Activated CD4-positive, alpha-beta T cell treated with anti-CD3 and anti-CD28 coated beads, Interleukin-2, amount 10 ng/mL, durations not matched to agents 7 days and 5 days (primary cell): ENCODE measurements at places on chromosomes 11 and 22.

GRCh38 chr22:43945632-43946383 is 9.4 kb upstream of the SAMM50 start:
- no peaks in the 10 kb centered on the region for H3K4me1 ChIP-seq
- H3K4me3 ChIP-seq = no peak overlapping the region
- H3K27ac ChIP-seq = no peak overlapping the region
- H3K27me3 ChIP-seq = peaks cover 4% of the 10 kb centered on the region

GRCh38 chr11:127656116-127656836 is 655.7 kb upstream of the KIRREL3 start:
- DNase-seq = no peak
- H3K4me1 ChIP-seq = no peaks in the 10 kb centered on the region
- H3K36me3 ChIP-seq = no peaks in the 10 kb centered on the region
- no peak overlapping the region for H3K27ac ChIP-seq
- no peaks in the 10 kb centered on the region for H3K27me3 ChIP-seq

GRCh38 chr11:35412285-35412684 is 7.1 kb downstream of the SLC1A2 start:
- no peak overlapping the region for H3K27ac ChIP-seq
- no peaks in the 10 kb centered on the region for H3K36me3 ChIP-seq
- H3K4me1 ChIP-seq = no peaks in the 10 kb centered on the region
- H3K4me3 ChIP-seq = no peak overlapping the region
- H3K27me3 ChIP-seq = peaks cover 54% of the 10 kb centered on the region

- H3K27me3 ChIP-seq = peaks cover 7% of the 10 kb centered on the region
- H3K4me1 ChIP-seq = peaks cover 9% of the 10 kb centered on the region
- H3K27ac ChIP-seq = peak overlapping the region; percentile 85
- no peaks in the 10 kb centered on the region for H3K36me3 ChIP-seq
- H3K4me3 ChIP-seq = peak overlapping the region; percentile 69
- DNase-seq = peak; percentile 63
Observed at GRCh38 chr22:36977401-36977861, 41.8 kb downstream of the TST start.

- DNase-seq = no peak
- H3K36me3 ChIP-seq = no peaks in the 10 kb centered on the region
- no peaks in the 10 kb centered on the region for H3K27me3 ChIP-seq
- H3K4me1 ChIP-seq = peaks cover 36% of the 10 kb centered on the region
Observed at GRCh38 chr22:37907036-37907954, 1.2 kb downstream of the MICALL1 start.

DNA sequence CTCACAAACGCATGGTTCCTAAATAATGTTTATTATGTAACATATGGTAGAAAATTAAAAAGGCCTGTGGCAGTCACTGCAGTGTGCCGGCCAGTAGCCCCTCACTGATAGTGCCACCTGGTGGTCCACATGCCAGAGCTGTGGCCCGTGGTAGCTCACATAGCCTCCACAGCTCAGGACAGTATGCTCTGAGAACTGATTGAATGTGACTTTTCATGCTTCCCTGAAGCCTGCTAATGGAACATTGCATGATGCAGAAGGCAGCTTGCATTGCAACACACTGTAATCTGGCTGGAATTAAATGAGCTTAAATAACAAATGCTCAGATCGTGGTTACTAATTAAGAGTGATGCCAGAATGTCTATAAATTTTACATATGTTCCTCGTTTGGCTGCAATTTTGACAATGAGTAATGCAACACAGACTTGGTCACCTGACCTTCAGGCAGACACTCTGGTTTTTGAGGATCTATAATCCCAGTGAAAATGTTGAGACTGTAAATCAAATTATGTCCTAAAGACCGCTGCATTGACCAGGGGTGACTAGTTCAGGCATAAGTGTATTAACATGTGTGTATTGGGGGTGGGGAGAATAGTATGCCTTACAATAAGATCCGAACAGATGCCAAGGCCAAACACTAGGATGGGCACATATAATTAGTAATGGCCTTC is 566.4 kb downstream of the METTL15 start:
- H3K4me3 ChIP-seq = no peak overlapping the region
- no peak overlapping the region for H3K27ac ChIP-seq
- DNase-seq = no peak
- no peaks in the 10 kb centered on the region for H3K27me3 ChIP-seq
- H3K36me3 ChIP-seq = no peaks in the 10 kb centered on the region

- H3K27ac ChIP-seq = no peak overlapping the region
- no peaks in the 10 kb centered on the region for H3K36me3 ChIP-seq
- no peaks in the 10 kb centered on the region for H3K27me3 ChIP-seq
- H3K4me1 ChIP-seq = peaks cover 11% of the 10 kb centered on the region
Observed at GRCh38 chr11:122633219-122633829, 22.2 kb upstream of the UBASH3B start.

- no peak overlapping the region for H3K4me3 ChIP-seq
- H3K27me3 ChIP-seq = peaks cover 1% of the 10 kb centered on the region
- no peak for DNase-seq
- H3K27ac ChIP-seq = no peak overlapping the region
Observed at GRCh38 chr22:36577019-36577418, 48.1 kb upstream of the EIF3D start.

- peaks cover 34% of the 10 kb centered on the region for H3K36me3 ChIP-seq
- peaks cover 38% of the 10 kb centered on the region for H3K4me1 ChIP-seq
- H3K27me3 ChIP-seq = no peaks in the 10 kb centered on the region
- no peak overlapping the region for H3K27ac ChIP-seq
Observed at GRCh38 chr11:44600839-44601383, 35.4 kb downstream of the CD82 start.

DNA sequence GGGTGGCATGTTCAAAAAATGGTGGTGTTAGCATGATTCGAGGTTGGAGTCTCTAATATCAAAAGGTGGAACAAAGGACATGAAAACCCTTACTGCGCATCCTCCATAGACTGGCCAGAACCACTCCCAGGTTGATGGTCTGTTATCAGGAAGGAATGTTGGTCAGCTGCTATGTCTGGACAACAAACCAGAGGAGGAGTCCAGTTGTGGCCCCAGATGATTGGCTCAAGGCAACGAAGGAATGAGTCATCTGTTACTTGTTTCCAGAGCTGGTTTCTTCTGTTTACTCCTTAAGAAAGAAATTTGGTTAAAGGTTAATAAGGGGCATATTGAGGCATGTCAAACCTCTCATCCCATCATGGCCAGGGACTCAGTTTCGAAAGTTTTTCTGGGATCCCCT is 56.8 kb upstream of the GRIA4 start:
- no peaks in the 10 kb centered on the region for H3K36me3 ChIP-seq
- H3K4me3 ChIP-seq = no peak overlapping the region
- H3K4me1 ChIP-seq = no peaks in the 10 kb centered on the region
- H3K27me3 ChIP-seq = no peaks in the 10 kb centered on the region
- H3K27ac ChIP-seq = no peak overlapping the region
- no peak for DNase-seq

GRCh38 chr11:14641801-14642200 is 1.8 kb upstream of the PDE3B start:
- H3K4me1 ChIP-seq = peaks cover 48% of the 10 kb centered on the region
- H3K27ac ChIP-seq = no peak overlapping the region
- DNase-seq = no peak
- peak overlapping the region; percentile 82 for H3K4me3 ChIP-seq
- H3K27me3 ChIP-seq = no peaks in the 10 kb centered on the region
- peaks cover 54% of the 10 kb centered on the region for H3K36me3 ChIP-seq

DNA sequence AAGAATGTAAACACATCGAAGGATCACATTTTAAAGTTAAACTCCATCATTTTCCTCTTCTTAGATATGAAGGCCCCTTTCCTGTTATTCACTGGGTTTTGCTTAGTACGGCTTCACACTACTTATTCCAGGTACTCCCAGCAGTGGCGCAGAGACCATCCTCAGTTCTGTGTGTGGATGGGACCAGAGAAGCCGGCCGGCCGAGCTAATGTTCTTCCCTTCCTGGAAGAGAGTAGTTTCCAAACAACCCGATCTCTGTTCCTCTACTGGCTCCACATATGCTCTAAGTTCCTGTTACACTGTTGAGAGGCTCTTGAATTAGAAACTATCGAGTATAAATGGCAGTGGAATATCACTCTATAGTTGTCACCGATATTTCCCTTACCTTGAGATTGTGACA is 684 bp upstream of the NFRKB start:
- peak overlapping the region; percentile 91 for H3K4me3 ChIP-seq
- DNase-seq = no peak
- peaks cover 2% of the 10 kb centered on the region for H3K27me3 ChIP-seq
- peak overlapping the region; percentile 90 for H3K27ac ChIP-seq

DNA sequence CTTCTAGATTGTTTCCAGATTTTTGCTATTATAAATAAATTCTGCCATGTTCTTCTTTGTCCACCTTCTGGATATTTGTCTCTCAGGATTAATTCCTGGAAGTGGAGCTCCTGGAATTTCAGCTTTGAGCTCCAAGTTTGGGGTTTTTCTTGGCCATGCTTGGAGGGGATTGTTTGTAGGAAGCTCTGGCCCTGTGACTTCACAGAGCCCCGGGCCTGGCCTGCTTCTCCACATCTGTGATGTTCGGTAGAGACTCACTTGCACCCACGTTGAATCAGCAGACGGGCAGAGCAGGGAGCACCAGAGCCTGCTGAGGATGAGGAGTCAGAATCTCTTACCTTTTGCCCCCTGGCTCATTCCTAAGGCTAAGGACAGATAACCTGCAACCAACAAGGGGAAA is 35.7 kb downstream of the LRRC32 start:
- peaks cover 11% of the 10 kb centered on the region for H3K4me1 ChIP-seq
- DNase-seq = no peak
- H3K36me3 ChIP-seq = peaks cover 2% of the 10 kb centered on the region
- peaks cover 23% of the 10 kb centered on the region for H3K27me3 ChIP-seq
- H3K4me3 ChIP-seq = no peak overlapping the region
- no peak overlapping the region for H3K27ac ChIP-seq

- H3K27ac ChIP-seq = no peak overlapping the region
- DNase-seq = no peak
- no peaks in the 10 kb centered on the region for H3K27me3 ChIP-seq
- H3K36me3 ChIP-seq = no peaks in the 10 kb centered on the region
- peaks cover 8% of the 10 kb centered on the region for H3K4me1 ChIP-seq
- H3K4me3 ChIP-seq = no peak overlapping the region
Observed at GRCh38 chr22:44108806-44109385, 71.8 kb upstream of the PARVG start.

DNA sequence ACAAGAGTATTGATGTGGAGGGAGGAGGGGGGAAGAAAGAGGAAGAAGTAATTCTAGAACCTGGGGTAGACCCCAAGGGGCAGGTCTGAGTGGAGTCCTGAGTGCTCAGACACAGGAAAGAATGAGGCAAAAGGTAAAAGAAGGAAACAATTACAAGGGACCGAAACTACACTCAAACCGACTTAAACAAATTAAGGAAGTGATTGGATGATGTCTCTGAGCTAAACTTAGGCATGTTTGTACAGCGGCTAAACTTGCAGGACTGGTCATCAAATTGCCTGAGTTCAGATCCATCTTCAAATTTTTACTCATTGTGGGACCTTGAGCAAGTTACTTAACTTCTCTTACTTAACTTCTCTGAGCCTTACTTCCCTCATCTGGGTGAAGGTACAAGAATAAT is 86.3 kb upstream of the LRRC55 start:
- H3K27me3 ChIP-seq = no peaks in the 10 kb centered on the region
- H3K4me3 ChIP-seq = no peak overlapping the region
- DNase-seq = no peak

DNA sequence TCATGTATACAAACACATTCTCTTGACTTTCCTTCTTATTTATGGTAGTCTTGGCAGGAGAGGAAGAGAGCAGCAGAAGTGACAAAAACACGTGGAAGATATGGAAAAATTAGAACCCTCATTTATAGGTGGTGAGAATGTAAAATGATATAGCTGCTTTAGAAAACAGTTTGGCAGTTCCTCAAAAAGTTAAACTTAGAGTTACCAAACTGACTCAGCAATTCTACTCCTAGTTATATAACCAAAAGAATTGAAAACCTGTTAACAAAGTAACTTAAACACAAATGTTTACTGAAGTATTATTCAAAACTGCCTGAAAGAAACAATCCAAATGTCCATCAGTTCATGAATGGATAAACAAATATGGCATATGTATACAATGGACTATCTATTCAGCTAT is 16.8 kb downstream of the NUCB2 start:
- H3K4me3 ChIP-seq = no peak overlapping the region
- DNase-seq = no peak
- peaks cover 64% of the 10 kb centered on the region for H3K36me3 ChIP-seq
- H3K27ac ChIP-seq = no peak overlapping the region

GRCh38 chr22:44139773-44140172 is 41.0 kb upstream of the PARVG start:
- DNase-seq = no peak
- H3K27me3 ChIP-seq = no peaks in the 10 kb centered on the region
- no peaks in the 10 kb centered on the region for H3K4me1 ChIP-seq
- no peak overlapping the region for H3K4me3 ChIP-seq
- H3K27ac ChIP-seq = no peak overlapping the region

DNA sequence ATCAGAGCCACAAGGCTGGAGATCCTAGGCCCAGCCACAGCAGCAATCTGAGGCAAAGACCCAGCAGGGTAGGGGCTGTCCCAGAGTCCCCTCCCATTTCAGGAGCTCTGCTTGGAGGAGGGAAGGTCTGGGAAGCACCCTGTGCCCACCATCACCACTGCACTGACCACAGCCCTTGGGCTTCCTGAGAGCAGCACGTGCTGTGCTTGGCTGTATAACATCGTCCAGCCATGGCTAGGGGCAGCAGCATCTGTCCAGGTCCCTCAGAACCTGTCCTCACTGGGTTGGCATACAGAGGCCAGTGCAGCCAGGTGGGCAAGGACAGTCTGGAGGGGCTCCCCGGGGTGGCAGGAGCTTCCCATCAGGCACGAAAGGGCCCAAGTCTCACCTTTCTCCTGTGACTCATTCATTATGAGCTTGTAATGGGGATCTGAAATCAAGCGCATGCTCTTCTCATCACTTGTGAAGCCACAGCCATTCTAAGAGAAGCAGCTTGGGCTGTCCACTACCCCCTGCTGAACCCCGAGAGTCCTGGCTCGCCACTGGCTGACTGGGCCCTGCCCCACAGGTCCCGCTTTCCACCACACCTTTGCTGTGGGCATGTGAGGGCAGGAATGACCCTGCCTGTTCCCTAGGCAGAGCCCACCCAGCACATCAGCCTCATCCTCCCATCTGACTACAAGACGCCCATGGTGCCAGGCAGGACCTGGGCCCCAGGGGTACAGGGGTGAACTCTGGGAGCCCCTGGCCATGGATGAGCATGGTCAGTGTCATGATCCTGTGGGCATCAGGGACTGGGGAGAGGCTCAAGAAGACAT is 83.3 kb downstream of the MED15 start:
- H3K4me1 ChIP-seq = peaks cover 5% of the 10 kb centered on the region
- no peaks in the 10 kb centered on the region for H3K36me3 ChIP-seq
- H3K27ac ChIP-seq = no peak overlapping the region
- no peak for DNase-seq
- H3K27me3 ChIP-seq = no peaks in the 10 kb centered on the region

DNA sequence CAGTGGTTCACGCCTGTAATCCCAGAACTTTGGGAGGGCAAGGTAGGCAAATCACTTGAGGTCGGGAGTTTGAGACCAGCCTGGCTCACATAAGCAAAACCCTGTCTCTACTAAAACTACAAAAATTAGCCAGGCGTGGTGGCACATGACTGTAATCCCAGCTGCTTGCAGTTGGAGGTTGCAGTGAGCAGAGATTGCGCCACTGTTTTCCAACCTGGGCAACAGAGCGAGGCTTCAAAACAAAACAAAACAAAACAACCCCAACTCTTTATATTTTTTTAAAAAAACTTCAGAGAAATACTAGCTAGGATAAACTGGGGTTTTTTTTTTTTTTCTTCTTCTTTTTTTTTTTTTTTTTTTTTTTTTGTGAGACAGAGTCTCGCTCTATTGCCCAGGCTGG is 31.8 kb upstream of the RAPSN start:
- H3K4me3 ChIP-seq = no peak overlapping the region
- no peak overlapping the region for H3K27ac ChIP-seq
- peaks cover 11% of the 10 kb centered on the region for H3K4me1 ChIP-seq
- no peak for DNase-seq
